ENCODE measurements at places on chromosomes 4 and X. TPM values are rescaled to one million over a fixed set of nuclear protein-coding genes. Genes with fewer than 3 reads are reported as not detected.

The CCDC110 gene
- total RNA-seq: 0.38 TPM

GRCh38 chrX:103688946-103689345, 2.4 kb upstream of the MORF4L2 start:
- peak; percentile 66 for DNase-seq
- peaks cover 13% of the 10 kb centered on the region for H3K36me3 ChIP-seq
- H3K27me3 ChIP-seq: no peaks in the 10 kb centered on the region

The ADH1A gene
- total RNA-seq: not detected

GRCh38 chr4:99117876-99118693, 26.0 kb downstream of the ADH4 start:
- no peak overlapping the region for H3K27ac ChIP-seq
- H3K36me3 ChIP-seq: no peaks in the 10 kb centered on the region
- DNase-seq: peak; percentile 58

- H3K4me3 ChIP-seq: no peak overlapping the region
- H3K36me3 ChIP-seq: no peaks in the 10 kb centered on the region
- no peaks in the 10 kb centered on the region for H3K27me3 ChIP-seq
- no peaks in the 10 kb centered on the region for H3K4me1 ChIP-seq
- H3K27ac ChIP-seq: no peak overlapping the region
- no peak for DNase-seq
These were observed 207.6 kb downstream of the NAF1 start for GRCh38 chr4:162959046-162959445.

- DNase-seq: no peak
- H3K4me1 ChIP-seq: peaks cover 7% of the 10 kb centered on the region
- no peak overlapping the region for H3K27ac ChIP-seq
These were observed 101.1 kb downstream of the ENOX2 start for GRCh38 chrX:130801901-130802300.

The HSFX3 gene
- total RNA-seq: not detected

The GPR143 gene
- not detected for total RNA-seq

DNA sequence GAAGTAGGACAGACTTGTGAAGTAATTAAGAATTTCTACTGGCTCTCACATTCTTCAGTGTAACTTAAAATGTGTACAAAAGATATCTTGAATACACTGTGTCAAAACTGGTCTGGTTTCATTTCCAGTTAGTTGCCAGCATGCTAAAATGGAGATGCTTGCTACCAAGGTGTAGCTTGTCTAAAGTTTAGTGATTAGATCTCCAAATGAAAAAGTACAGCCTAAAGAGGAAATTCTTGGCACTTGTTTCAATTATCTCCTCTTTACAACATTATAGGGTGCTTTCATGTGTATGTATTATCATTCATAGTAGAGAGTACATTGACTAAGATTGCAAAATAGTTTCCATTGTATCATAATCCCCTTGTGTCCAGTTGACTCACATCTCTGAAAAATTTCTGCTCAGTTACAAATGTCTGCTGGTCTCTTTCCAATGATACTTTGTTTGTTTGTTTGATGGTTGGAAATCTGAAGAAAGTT, 97.3 kb upstream of the SPRY1 start:
- H3K4me3 ChIP-seq: no peak overlapping the region
- H3K36me3 ChIP-seq: no peaks in the 10 kb centered on the region
- no peaks in the 10 kb centered on the region for H3K27me3 ChIP-seq
- DNase-seq: peak; percentile 90
- H3K4me1 ChIP-seq: peaks cover 18% of the 10 kb centered on the region

GRCh38 chr4:88897180-88897579, 159.8 kb downstream of the FAM13A start:
- no peaks in the 10 kb centered on the region for H3K36me3 ChIP-seq
- H3K27ac ChIP-seq: no peak overlapping the region
- no peaks in the 10 kb centered on the region for H3K27me3 ChIP-seq
- DNase-seq: peak; percentile 49

The REPS2 gene
- not detected for total RNA-seq

DNA sequence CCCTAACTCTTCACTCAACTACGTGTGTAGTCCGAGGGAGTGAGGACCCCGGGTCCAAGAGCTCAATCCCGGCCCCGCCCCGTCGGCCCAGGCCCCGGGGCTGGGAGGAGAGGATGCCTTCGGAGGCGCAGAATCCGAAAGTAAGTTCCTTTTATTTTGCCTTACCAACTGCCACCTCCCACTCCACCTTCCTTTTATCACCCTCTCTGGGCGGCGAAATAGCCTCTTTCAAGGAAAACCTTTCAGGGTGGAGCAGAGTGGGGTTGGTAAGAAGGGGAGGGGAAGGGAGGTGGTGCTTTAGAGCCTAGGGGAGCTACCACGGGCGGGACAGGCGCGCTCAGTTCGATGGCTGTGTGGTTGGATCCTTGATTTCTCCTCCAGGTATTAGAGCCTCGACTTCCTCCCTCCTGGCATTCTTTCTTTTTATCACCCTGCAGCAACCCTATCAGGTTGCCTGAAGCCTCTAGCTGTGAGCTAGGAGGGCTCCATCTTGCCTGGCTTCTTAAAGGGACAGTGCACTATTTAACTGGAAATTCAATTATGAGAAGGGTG, 191.2 kb downstream of the RRAGB start:
- no peaks in the 10 kb centered on the region for H3K36me3 ChIP-seq
- H3K27ac ChIP-seq: no peak overlapping the region
- no peaks in the 10 kb centered on the region for H3K4me1 ChIP-seq

DNA sequence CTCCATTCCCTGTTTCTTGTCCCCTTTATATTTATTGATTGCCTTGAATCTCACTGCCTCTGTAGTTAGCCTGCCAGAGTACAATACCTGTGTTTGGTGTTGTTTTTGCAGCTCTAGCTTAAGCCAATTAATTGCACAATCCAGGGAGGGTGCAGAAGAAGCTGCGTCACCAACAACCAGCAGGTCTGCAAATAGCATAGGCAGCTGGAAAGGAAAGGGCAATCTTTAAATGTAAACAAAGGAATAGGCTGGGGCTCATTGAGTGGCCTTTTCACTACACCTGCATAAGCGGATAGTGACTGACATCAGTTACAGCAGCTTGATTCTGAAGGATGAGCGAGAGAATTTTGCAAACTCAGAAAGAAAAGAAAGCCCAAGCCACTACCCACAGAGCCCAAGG, 106.8 kb upstream of the RAI2 start:
- no peak overlapping the region for H3K27ac ChIP-seq
- H3K4me1 ChIP-seq: no peaks in the 10 kb centered on the region
- H3K4me3 ChIP-seq: no peak overlapping the region
- no peak for DNase-seq
- no peaks in the 10 kb centered on the region for H3K36me3 ChIP-seq
- H3K27me3 ChIP-seq: no peaks in the 10 kb centered on the region

- H3K4me1 ChIP-seq: peaks cover 29% of the 10 kb centered on the region
- no peaks in the 10 kb centered on the region for H3K36me3 ChIP-seq
- peak; percentile 57 for DNase-seq
- H3K4me3 ChIP-seq: peak overlapping the region; percentile 98
- H3K27ac ChIP-seq: peak overlapping the region; percentile 94
- no peaks in the 10 kb centered on the region for H3K27me3 ChIP-seq
These were observed 570 bp downstream of the WDR44 start for GRCh38 chrX:118346258-118347094.

The MAGEH1 gene
- 37.2 TPM for total RNA-seq

- H3K4me1 ChIP-seq: peaks cover 16% of the 10 kb centered on the region
- DNase-seq: no peak
- H3K36me3 ChIP-seq: 0 out of 2 replicates have a peak, but pooled peaks cover 3% of the 10 kb centered on the region
- H3K27me3 ChIP-seq: no peaks in the 10 kb centered on the region
- H3K27ac ChIP-seq: no peak overlapping the region
- H3K4me3 ChIP-seq: no peak overlapping the region
These were observed 426.4 kb downstream of the INPP4B start for GRCh38 chr4:142419712-142420111.

DNA sequence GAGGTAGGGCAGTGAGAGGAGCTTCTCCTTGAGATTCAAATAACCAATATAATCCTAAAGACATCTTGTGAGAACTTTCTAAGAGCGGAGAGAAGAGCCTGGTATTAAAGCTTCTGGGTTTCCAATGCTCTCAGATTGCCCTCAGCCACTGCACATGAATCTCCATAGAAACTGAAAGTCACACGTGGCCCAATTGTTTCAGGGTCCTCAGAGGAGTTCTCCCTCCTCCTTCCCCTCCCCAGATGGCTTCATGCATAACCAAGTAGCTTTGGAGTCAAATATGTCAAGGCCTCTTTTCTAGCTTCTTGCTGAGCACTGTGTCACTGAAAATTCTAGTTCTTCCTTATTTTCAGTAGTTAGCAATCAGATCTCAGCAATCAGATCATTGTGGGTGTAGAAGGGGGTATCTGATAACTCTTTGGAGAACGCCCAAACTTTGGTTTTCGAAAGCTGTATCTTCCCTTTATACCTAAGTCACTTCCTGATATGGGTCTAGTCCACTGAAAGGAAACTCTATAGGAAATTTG, 2.2 kb downstream of the BTK start:
- H3K27ac ChIP-seq: no peak overlapping the region
- H3K4me3 ChIP-seq: no peak overlapping the region

DNA sequence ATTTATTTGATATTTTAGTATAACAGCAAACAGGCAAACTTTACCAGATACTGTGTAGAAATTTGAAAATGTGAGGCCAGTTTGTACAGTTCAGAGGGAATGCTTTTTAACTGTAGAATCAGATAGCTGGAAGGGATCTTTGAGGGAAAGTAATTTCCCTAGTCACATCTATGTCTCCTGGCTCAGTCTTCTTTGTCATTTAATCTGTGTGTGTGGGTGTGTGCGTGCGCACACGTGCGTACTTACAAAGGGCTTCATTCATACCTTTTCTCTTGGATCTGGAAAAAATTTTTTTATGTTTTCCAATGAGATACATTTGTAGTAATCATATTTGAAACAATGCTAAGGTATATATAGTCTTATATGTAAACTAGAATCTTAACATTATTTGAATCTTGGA, 44.6 kb downstream of the IL13RA1 start:
- no peaks in the 10 kb centered on the region for H3K4me1 ChIP-seq
- no peak overlapping the region for H3K4me3 ChIP-seq
- no peak for DNase-seq
- H3K36me3 ChIP-seq: no peaks in the 10 kb centered on the region
- H3K27ac ChIP-seq: no peak overlapping the region

The CDX4 gene
- total RNA-seq: not detected

DNA sequence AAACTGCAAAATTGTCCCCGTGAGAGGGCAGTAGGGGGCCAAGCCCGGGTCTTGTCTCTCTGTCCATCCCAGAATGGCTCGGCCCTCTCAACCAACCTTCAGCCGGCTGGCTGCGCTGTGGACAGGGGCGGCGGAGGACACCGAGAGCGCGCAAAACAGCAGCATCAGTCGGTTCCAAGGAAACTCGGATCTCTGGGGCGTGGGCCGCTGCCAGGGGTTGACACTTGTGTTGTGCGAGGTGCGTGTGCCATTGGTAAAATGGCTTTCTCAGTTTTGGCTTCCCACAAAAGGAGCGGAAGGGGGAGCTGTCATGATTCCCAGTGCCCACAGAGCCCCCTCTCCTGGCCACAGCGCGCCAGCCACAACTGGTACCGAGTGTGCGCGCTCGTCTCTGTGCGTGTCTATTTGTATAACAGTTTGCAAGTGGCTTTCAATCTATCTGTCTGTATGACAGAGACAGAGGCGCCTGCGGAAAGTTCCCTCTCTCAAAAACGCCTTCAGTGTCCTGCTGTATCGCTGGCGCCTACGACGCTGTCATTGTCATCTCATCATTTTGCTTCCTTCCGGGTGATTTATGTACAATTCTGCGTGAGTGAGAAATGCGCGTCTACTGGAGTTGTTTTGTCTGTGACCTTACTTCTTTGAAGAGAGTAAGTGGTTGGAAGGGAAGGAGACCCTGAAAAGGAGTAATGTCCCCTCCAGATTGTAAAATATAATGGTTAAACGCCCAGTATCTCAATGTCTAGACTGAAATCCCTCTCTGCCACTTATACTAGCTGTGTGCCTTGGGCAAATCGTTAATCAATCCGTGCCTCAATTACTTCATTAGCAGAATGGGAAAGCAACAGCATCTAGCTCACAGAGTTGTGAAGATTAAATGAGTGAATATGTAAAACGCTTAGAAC, 1.8 kb downstream of the DKK2 start:
- 0 out of 2 replicates have a peak, but pooled peaks cover 17% of the 10 kb centered on the region for H3K4me1 ChIP-seq
- H3K27me3 ChIP-seq: peaks cover 29% of the 10 kb centered on the region
- H3K4me3 ChIP-seq: peak overlapping the region; percentile 77
- peak; percentile 74 for DNase-seq

- no peaks in the 10 kb centered on the region for H3K36me3 ChIP-seq
- H3K4me1 ChIP-seq: no peaks in the 10 kb centered on the region
- H3K27ac ChIP-seq: no peak overlapping the region
These were observed 71.3 kb downstream of the LRBA start for GRCh38 chr4:150943818-150944217.

The GAGE2A gene
- not detected for total RNA-seq

- no peak overlapping the region for H3K4me3 ChIP-seq
- H3K27ac ChIP-seq: no peak overlapping the region
- DNase-seq: no peak
- H3K4me1 ChIP-seq: no peaks in the 10 kb centered on the region
These were observed 208.0 kb downstream of the ENOX2 start for GRCh38 chrX:130694983-130695382.

DNA sequence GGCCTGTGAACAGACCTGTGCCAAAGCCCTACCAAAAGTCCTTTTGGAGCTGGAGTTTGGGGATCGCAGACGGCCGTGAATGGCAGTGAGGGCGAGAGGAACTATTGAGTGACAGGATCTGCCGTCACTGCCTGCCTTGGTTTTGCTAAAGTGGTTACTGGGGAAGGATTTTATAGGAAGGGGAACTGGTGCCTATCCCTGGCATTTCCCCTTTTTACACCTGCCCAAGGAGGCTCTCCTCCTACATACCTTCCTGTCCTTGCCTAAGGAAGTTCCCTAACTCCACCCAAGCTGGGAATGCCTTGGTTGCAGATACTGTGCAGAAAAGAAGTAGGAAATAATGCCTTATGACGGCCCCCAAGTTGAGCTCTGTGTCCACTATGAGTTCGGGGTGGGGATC, 14.5 kb downstream of the LONRF3 start:
- H3K4me3 ChIP-seq: no peak overlapping the region
- H3K4me1 ChIP-seq: no peaks in the 10 kb centered on the region
- no peak for DNase-seq

- peak; percentile 72 for DNase-seq
- H3K4me3 ChIP-seq: peak overlapping the region; percentile 22
- peak overlapping the region; percentile 52 for H3K27ac ChIP-seq
- H3K27me3 ChIP-seq: no peaks in the 10 kb centered on the region
These were observed 222.6 kb upstream of the PCDH18 start for GRCh38 chr4:137754652-137755471.

GRCh38 chr4:80463509-80463908, 128.0 kb downstream of the CFAP299 start:
- H3K4me1 ChIP-seq: no peaks in the 10 kb centered on the region
- H3K4me3 ChIP-seq: no peak overlapping the region
- DNase-seq: no peak
- no peaks in the 10 kb centered on the region for H3K27me3 ChIP-seq

DNA sequence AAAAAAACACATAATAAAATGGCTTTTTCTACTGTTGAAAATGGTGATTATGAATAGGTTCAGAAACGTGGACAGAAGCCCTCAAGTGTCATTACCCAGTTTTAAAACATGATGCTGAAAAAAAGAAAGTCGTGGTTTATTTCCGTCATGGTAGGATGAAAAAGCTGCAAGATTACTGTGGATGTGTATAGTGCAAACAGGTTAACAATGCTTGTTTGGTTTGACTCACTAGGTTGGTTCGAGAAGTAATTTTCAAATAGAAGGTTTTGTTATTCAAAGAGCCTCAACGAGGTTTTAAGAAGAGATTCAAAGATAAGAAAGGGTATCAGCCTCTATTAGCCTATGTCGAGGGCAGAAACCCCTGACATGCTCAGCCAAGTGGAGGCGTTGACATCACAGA, 2.5 kb upstream of the RXFP1 start:
- H3K4me1 ChIP-seq: peaks cover 20% of the 10 kb centered on the region
- no peak for DNase-seq
- H3K27ac ChIP-seq: no peak overlapping the region
- no peaks in the 10 kb centered on the region for H3K36me3 ChIP-seq
- H3K4me3 ChIP-seq: no peak overlapping the region
